Activated naive CD8-positive, alpha-beta T cell treated with anti-CD3 and anti-CD28 coated beads, Interleukin-2, amount 10 ng/mL, durations not matched to agents 7 days and 5 days (primary cell): ENCODE measurements at places on chromosomes 12 and 14.

DNA sequence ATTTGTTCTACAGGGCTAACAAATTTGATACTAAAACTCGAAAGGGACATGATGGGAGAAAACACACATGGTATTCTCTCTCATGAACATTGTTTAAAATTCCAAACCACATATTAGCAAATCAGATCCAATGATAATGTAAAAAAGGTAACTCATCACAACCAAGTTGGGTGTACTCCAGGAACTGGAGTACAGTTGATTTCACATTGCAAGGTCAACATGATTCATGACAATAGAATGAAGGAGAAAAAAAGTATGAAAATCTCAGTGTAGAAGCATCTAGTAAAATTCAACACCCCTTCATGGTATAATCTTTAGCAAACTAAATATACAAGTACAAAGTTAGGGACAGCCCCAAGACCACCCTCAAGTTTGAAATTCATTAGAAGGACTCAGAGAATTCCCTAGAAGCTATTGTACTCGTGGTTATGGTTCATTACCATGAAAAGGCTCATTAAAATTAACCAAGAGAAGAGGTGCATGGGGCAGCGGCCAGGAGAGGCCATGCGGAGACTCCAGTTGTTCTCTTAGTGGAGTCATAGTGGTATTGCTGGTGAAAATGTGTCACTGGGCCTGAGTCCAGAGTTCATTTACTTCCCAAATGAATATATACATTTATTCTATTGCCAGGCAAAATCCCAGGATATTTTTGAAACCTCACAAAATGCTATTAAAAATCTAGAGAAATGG is 3.1 kb upstream of the CDCA4 start:
- no peak for DNase-seq

- no peak for DNase-seq
These were observed 92.1 kb downstream of the LRRC74A start for GRCh38 chr14:76918256-76918781.

DNA sequence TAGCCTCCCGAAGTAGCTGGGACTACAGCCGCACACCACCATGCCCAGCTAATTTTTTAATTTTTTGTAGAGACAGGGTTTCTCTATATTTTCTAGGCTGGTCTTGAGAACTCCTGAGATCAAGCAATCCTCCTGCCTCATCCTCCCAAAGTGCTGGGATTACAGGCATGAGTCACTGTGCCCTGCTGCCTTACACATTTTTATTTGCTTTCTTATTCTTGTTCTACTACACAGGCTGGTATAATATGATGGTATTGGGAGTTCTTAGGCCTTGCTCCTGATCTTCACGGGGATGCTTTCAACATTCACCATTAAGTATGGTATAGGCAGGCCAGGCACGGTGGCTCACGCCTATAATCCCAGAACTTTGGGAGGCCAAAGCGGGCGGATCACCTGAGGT is 21.2 kb downstream of the DGLUCY start:
- no peak for DNase-seq

- DNase-seq, result no peak
These were observed 71.3 kb downstream of the DUSP6 start for GRCh38 chr12:89280833-89281538.

DNA sequence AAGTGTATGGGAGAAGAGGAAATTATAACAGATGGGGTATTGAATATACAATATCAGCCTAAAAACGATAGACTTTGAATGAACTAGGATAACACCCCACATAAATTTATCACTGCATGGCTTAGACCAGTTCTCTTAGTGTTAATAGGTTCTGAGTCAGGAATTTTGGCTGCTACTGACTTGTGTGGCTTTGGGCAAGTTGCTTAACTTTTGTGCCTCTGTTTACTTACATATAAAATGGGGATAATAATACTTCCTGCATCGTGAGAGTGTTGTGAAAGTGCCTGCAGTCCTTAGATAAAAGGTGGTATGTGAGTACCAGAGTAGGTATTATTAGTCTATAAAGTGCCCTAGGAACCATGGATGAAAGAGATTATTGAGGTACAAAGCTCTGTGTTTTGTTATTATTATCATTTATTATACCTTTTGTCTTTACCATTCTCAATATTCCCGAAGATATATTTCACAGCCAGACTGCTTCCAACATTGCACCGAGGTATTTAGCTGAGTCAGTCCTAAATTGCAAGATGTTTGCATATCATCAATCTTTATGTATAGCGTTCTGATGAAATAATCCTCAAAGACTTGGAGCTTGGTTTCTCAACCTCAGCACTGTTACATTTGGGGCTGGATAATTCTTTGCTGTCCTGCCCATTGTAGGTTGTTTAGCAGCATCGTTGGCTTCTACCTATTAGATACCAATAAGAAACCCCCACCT is 2.3 kb upstream of the PAWR start:
- no peak for DNase-seq

DNA sequence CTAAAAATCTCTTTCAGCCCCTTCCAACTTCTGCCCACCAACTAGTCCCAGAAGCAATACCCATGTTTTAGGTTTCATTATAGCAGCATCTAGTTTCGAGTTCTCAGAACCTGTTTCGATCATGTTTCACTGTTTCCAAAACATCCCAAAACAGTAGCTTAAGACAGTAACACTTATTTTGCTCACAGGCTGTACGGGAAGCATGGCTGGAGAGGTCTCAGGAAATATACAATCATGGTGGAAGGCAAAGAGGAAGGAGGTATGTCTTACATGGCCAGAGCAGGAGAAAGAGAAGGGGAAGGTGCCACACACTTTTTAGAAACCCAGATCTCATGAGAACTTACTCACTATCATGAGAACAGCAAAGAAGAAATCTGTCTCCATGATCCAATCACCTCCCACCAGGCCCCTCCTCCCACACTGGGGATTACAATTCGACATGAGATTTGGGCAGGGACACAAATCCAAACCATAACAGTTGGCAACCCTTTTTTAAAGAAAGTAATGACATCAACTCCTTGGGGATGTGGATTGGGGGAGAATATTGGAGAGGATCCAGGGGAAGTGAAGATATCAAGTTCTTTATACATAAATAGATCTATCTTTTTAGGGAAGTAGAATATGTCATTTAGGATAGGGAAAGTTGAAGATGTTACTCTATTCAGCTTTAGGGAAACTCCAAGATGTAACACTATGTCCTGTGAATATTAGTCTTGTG is 269.9 kb upstream of the PLEKHG7 start:
- DNase-seq, result no peak

DNA sequence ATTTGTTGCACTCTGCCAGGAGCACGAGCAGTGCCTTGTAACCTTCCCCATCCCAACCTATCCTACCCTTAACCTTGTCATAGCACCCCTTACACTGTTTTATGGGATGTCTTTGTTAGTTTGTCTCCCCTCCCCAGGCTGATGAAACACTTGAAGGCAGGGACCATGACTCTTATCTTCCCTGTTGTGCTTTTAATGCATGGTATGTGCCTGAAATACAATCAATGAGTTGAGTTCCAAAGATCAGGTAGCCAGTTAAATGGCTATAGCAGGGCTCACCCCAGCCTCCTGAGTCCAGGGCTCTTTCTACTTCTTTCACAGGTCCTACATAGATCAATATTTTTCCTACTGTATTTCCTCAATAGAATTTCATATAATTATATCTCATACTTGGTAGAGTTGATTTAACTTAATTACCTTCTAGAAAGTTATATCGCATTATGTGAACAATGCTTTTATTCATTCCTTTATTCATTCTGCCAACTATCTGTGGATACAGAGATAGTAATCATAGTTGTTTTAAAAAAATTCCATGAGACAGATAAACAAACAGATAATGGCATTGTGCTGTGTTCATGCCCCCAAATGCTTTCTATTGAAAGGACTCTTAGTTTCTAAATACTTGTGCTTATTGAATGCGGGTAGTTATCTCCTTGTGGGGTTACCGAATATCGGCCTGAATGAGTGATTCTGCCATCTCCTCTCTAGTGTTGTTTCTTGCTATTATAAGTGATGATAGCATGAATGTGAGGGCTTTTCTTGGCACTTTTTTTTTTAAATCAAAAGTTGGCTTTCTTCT is 347.4 kb downstream of the NPAS3 start:
- DNase-seq, result no peak

- DNase-seq, result no peak
These were observed 100.1 kb upstream of the PDE3A start for GRCh38 chr12:20268121-20268732.

- no peak for DNase-seq
These were observed 23.0 kb downstream of the LACRT start for GRCh38 chr12:54611715-54612149.

- DNase-seq, result no peak
These were observed 24.0 kb downstream of the KITLG start for GRCh38 chr12:88556213-88556774.

DNA sequence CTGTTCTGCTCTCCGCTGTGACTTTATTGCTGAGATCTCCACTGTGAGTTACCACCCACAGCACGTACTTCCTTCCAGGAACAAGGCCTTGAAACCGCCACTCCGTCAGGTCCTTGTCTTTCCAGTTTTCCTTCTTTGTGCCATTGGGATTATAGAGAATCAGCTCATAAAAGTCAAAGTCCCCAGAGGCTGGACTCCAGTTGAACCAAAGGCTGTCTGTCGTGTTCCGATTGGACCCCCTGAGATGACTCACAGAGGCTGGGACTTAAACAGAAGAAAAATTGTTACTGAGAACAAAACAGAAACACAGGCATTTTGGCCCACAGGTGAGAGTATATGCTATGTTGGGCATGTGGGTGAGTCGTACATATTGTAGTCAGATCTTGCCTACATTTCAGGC is 76.6 kb downstream of the PTPRB start:
- no peak for DNase-seq

DNA sequence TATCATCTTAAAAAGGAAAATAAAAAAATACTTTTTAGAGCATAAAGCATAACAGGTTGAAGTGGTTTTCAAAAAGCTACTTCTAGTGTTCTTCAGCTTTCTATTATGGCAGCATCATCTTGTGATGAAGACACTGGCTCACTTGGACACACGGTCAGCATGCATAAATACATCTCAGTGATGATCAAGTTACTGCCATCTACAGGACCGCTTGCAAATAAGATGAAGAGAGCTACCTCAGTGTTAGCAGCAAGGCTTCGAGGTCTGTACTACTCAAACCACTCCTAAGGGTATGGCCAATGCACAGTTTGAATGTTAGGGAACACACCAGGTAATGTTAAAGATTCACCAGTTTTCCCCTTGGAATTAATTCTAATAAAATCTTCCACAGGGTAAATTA is 58.8 kb downstream of the GALC start:
- no peak for DNase-seq

DNA sequence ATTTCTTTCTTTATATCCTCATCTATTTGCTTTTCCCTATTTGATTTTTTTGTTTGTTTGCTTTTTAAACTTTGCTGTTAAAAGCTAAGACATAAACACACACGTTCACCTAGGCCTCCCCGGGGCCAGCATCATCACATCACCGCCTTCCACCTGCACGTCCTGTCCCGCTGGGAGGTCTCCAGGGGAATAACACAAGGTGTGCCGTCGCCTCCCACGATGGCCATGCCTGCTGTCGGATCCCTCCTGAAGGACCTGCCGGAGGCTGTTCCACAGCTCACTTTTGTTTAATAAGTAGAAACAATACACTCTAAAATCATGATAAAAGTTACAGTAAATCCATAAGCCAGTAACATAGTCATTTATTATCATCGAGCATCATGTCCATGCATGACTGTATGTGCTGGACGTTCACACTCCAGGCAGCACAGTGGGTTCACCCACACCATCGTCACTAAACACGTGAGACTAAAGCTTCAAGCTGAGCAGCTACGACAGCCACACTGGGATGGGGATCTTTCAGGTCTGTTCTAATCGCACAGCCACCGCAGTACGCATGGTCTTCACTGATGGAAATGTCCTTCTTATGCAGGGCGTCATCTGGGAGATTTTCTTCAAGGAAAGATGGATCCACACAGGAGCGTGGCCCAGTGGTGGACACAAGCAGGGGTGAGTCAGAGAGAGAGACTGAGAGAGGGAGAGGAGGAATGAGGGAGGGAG is 3.6 kb downstream of the RIMBP2 start:
- DNase-seq, result no peak

- DNase-seq, result no peak
These were observed 12.2 kb downstream of the GPR84 start for GRCh38 chr12:54352022-54352531.

GRCh38 chr12:51482929-51483697 is 58.5 kb downstream of the SLC4A8 start:
- peak; percentile 48 for DNase-seq

- DNase-seq, result no peak
These were observed 25.7 kb downstream of the ANO4 start for GRCh38 chr12:100820314-100820713.

GRCh38 chr12:114371250-114371649 is 34.7 kb downstream of the TBX5 start:
- DNase-seq, result no peak
